ENCODE measurements at places on chromosomes 7 and 10.

- no peak overlapping the region for H3K27ac ChIP-seq
- H3K4me3 ChIP-seq: no peak overlapping the region
- peak; percentile 15 for DNase-seq
- H3K4me1 ChIP-seq: no peaks in the 10 kb centered on the region
Observed at GRCh38 chr10:77004917-77005564, 632.6 kb downstream of the KCNMA1 start.

DNA sequence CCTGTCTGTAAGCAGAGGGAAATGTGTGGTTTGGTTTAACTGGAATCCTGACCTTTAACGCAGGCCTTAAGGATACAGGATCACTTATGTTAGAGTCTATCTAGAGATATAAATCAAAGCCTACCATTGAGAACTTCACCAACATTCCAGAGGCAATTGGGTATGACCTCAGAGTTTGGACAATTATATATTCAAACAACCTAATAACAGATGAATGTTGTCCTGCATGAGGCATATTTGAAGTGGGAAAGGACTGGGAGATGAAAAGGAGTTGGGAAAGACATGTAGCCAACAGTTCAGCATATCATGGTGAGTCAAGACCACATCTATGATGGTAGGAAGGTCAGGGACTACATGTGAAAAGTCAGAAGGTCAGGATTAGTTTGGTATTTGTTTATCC, 274.2 kb downstream of the DOCK4 start:
- no peaks in the 10 kb centered on the region for H3K4me1 ChIP-seq
- DNase-seq: no peak
- H3K36me3 ChIP-seq: no peaks in the 10 kb centered on the region
- no peaks in the 10 kb centered on the region for H3K27me3 ChIP-seq
- no peak overlapping the region for H3K27ac ChIP-seq

- peaks cover 21% of the 10 kb centered on the region for H3K4me1 ChIP-seq
- no peak overlapping the region for H3K27ac ChIP-seq
- H3K27me3 ChIP-seq: peaks cover 43% of the 10 kb centered on the region
Observed at GRCh38 chr7:155471718-155472117, 13.8 kb downstream of the EN2 start.

DNA sequence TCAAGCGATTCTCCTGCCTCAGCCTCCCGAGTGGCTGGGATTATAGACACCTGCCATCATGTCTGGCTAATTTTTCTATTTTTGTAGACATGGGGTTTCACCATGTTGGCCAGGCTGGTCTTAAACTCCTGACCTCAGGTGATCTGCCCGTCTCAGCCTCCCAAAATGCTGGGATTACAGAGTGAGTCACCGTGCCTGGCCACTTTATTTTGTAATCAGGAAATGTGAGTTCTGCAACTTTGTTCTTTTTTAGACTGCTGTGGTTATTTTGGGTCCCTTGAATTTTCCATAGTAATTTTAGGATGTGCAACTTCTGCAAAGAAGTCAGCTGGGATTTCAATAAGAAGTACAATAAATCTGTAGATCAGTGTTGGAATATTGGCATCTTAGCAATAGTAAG, 96.8 kb downstream of the CYTH3 start:
- no peak for DNase-seq
- H3K27ac ChIP-seq: no peak overlapping the region
- peaks cover 7% of the 10 kb centered on the region for H3K4me1 ChIP-seq
- H3K27me3 ChIP-seq: no peaks in the 10 kb centered on the region

- DNase-seq: no peak
- no peaks in the 10 kb centered on the region for H3K27me3 ChIP-seq
- H3K4me1 ChIP-seq: peaks cover 7% of the 10 kb centered on the region
- no peak overlapping the region for H3K4me3 ChIP-seq
- no peak overlapping the region for H3K27ac ChIP-seq
- H3K36me3 ChIP-seq: no peaks in the 10 kb centered on the region
Observed at GRCh38 chr7:36984710-36985312, 260.5 kb upstream of the AOAH start.

- H3K36me3 ChIP-seq: peaks cover 61% of the 10 kb centered on the region
- H3K4me3 ChIP-seq: no peak overlapping the region
- no peaks in the 10 kb centered on the region for H3K4me1 ChIP-seq
- H3K27me3 ChIP-seq: no peaks in the 10 kb centered on the region
Observed at GRCh38 chr7:149489391-149490024, 8.1 kb downstream of the ZNF746 start.

- H3K27ac ChIP-seq: peak overlapping the region; percentile 5
- H3K27me3 ChIP-seq: no peaks in the 10 kb centered on the region
- DNase-seq: no peak
- H3K4me1 ChIP-seq: peaks cover 51% of the 10 kb centered on the region
Observed at GRCh38 chr7:137934941-137935883, 66.7 kb downstream of the CREB3L2 start.

- no peaks in the 10 kb centered on the region for H3K27me3 ChIP-seq
- no peak for DNase-seq
- no peak overlapping the region for H3K4me3 ChIP-seq
- H3K27ac ChIP-seq: no peak overlapping the region
- no peaks in the 10 kb centered on the region for H3K36me3 ChIP-seq
Observed at GRCh38 chr7:91752102-91752501, 128.4 kb downstream of the MTERF1 start.

DNA sequence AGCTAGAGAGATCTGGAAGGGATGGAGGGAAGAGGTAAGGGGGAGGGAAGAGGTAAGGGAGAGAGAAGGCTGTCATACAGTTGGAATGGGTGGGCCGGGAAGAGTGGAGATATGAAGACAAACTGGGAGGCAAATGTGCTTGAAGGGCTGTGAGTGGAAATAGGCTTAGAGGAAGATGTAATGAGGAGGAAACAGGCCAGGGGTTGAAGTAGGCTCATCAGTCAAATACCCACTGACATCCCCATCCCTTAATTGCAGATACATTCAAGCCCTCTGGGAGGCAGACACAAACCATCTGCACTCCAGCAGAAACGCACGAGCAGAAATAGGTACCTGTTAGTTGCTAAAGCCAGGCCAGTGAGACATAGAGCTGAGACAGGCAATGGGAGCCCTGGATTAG, 2.1 kb downstream of the SYNPO2L start:
- no peak for DNase-seq
- H3K36me3 ChIP-seq: no peaks in the 10 kb centered on the region
- no peak overlapping the region for H3K4me3 ChIP-seq
- no peak overlapping the region for H3K27ac ChIP-seq
- H3K27me3 ChIP-seq: no peaks in the 10 kb centered on the region

- peaks cover 13% of the 10 kb centered on the region for H3K4me1 ChIP-seq
- peak overlapping the region; percentile 29 for H3K27ac ChIP-seq
- DNase-seq: peak; percentile 79
- H3K27me3 ChIP-seq: no peaks in the 10 kb centered on the region
Observed at GRCh38 chr7:149776289-149776688, 2.9 kb upstream of the ZNF467 start.
